ENCODE measurements at places on chromosomes 11 and 22.

GRCh38 chr11:128244871-128245270 lies 342.5 kb downstream of the ETS1 start:
- no peak for DNase-seq

GRCh38 chr22:46147061-46147460 lies 3.3 kb upstream of the PPARA start:
- DNase-seq, result no peak

DNA sequence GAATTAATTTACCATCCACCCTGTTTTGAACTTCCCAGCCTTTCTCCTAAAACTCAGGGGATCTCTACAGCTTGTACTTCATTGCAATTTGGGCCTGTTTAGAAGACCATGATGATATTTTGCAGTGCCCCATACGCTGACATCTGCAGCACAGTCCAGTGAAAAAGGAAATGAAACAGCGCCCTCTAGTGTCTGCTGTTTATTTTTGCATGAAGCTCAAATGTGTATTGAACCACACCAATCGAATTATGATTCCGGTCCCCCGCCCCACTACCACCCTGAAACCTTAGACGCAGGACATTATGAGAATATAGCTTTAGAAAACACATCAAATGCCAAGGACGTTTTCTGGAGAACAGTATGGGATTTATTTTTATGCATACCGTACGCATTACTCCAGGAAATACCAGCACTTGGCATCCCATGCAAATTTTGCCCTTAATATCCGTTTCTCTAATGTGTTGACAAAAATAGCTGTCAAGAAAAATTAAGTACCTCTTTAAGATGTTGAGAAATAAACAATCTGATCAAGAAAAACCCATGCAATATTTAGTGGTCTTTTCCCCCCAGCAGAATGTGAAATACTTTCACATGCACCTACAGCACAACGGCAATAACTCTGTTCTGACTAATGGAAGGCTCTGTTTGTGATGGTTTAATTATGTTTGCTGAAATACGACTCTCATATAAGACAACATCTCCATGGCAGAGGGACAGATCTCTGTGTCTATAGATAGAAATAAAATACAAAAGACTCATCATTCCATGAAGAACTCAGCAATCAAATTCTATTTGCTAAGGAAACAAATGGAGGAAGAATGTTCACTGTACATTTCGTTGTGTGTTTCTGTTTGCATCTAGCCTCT lies 93.9 kb downstream of the TECTA start:
- DNase-seq, result peak; percentile 73

- DNase-seq, result no peak
Measured at GRCh38 chr11:84724256-84724655, 902.9 kb downstream of the DLG2 start.

DNA sequence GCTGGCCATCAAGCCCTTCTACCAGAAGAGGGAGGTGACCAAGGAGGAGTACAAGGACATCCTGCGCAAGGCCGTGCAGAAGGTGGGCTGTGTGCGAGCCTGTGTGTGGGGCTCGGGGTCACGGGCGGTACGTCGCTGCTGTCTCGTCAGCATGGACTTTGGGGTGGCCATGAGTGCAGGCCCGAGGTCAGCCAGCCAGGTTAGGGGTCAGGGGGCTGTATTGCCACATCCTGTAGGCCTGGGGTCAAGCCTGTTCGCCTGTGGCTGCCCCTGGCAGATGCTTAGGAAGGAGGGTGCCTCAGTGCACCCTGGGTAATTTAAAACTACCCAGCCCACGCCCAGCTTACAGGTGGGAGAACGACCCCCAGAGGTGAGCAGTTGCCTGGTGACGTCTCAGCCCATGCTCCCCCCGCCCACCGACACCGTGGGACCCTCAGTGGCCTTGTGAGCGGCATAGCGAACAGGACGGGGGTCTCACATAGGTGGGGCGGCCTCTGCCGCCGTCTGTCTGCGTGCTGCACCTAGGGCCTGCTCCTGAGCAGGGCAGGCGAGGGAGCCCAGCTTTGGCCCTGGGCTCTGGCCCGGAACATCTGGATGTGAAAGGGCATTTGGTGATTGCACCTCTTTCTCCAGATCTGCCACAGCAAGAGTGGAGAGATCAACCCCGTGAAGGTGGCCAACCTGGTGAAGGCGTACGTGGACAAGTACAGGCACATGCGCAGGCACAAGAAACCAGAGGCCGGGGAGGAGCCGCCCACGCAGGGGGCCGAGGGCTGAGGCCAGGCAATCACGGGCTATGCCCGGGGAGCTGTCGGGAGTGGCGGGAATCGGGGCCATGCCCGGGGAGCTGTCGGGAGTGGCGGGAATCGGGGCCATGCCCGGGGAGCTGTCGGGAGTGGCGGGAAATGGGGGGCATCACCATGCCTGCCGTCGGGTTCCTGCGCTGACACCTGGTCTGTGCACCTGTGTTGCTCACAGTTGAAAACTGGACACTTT lies 4.5 kb downstream of the IRF7 start:
- no peak for DNase-seq

DNA sequence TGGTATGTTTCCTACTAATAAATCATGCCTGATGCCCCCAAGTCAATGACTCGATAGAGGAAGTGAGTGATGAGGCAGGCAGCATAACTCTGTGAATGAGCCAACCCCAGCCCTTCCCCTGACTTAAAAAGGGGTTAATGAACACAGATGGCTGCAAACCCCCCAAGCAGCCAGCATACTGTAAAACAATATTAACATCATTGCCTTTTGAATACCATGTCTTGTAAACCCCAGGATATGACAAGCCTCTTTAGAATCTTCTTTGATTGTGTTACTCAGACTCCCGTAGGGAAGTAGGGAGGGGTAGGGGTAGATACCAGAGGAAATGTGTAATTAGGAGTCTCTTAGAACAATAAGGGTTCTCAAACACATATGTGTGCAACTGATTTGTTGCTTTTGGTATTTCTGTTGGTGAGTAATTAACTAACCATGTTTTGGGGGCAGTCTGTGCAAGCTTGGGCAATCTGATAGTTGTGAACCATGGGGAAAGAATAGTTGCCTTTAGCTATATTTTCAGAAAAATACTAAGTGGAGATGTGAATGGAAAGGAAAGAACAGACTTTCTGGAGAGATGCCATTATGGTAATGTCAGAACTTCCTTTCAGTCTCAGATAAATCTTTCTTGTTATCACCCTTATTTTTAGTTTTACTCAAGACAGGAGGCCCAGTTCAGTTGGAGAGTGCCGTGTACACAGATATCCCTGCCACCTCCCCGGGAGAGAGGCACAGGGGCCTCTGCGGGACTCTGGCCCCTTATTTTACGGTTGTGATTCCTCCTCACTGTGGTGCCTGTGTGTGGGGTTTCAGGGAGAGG lies 701.8 kb downstream of the NTM start:
- DNase-seq, result no peak

GRCh38 chr11:13052130-13052571 lies 43.0 kb downstream of the RASSF10 start:
- DNase-seq, result no peak

GRCh38 chr11:59802639-59803176 lies 7.9 kb downstream of the MRPL16 start:
- peak; percentile 67 for DNase-seq

DNA sequence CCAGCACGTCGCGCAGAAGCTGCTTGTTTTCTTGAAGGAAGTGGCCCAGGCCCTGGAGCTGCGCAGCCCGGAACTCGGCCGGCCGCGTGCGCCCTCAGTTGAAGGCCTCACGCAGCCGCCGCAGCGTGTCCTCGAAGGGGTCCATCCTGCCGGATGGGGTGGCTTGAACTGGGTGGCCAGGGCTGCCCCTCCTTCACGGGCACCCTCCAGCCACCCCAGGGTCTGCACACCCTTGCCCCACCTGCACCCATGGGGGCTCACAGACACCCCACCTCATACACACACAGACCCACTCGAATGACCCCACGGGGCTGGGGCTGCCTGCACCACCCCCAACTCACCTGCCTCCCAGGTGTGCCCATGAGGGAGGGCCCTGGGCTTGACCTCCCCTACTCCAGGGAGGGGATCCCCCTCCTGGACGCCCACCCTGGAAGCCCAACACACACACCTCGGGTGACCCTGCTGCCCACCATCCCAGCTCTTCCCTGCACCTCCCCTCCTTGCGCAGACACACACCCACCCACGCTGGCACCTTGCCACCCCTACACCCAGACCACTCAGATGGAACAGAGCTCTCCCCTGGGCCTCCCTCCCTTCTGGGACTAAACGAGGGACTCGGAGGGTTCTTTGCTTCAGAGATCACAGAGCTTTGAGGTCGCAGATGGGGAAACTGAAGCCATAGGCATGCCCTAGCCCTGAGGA lies 6.8 kb downstream of the ALDH3B2 start:
- DNase-seq, result no peak

GRCh38 chr11:16098526-16099205 lies 257.7 kb downstream of the SOX6 start:
- DNase-seq, result no peak

DNA sequence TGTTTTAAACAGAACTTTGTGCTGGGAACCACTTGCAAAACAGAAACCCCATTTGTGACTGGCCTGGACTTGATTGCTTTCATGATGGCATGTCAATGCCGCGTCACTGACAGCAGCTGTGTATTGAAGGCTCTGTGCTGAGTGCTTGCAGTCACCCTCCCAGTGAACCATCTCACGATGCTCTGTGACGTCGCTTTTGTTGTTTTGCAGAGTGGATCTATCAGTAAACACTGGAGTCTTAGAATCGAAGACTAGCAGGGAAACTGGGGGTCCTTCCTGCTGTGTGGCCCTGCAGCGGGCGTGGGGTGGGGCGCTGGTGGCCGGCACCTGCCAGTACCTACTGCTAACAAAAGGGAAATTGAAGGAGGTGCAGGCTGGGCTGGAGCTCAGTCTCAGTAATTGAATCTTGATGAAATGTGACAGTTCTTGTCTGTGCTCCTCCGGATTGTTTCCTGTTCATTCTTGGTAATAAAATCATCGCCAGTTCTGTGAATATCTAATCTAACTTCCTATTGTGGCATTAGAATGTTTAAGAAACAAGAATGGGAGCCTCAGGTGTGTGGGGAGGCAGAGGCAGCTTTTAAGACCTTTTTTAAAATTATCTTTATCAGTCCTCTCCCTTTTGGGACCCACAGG lies 50.5 kb upstream of the PARVG start:
- no peak for DNase-seq

DNA sequence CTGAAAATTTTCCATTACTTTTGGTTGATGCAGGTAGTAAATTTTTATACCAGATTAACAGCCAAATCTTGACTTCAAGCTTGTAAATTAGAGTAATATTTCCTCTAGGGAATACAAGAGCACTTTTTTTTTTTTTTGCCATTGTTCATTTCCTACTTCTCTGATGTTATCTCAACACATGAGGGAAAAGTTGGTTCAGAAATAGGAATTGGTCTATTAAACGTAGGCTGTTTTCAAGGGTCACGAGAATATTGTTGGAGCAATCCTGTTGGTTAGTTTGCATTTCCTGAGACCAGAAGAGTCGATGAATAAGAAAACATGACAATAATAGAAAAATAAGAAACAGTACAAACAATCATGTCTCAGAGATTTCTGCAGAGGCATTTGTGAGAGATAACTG lies 453.9 kb upstream of the CCDC179 start:
- DNase-seq, result no peak

DNA sequence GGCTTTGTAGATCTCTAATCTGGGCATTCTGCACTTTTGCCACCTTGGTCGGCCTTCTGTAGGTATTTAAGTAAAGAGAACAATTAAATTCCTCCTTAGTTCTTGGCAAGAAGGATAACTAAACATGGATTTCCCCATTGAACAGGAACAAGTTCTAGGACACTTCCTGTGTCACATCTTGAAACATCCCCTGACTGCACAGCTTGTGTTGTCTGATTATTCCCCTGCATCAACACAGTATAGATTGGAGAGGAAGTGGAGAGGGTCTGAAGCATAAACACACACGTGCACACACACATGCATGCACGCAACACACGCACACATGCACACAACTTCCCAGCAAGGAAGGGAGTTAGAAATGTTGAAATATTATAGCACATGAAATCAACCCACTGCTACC lies 8.6 kb downstream of the ISX start:
- DNase-seq, result no peak

- peak; percentile 32 for DNase-seq
Measured at GRCh38 chr11:95088946-95089619, 563 bp upstream of the ENDOD1 start.

DNA sequence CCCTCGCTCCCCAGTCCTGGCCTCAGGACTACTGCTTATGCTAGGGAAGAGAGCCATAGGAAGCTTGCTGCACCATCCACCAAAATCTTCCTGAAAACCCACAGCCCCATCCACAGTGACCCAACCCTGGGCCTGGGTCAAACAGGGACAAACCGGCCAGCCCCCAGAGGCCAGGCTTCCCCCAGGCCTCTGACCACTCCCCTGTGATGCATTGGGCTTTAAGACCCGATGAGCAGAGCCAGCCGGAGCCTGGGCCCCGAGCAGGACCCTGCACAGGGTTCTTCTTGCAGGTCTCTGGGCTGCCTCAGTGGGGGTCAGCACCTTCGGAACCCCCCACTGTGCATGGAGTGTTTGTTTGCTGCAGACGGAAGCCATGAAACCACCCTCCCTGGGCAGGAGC lies 583.7 kb downstream of the BRD1 start:
- no peak for DNase-seq

- peak; percentile 65 for DNase-seq
Measured at GRCh38 chr11:35334385-35335090, 84.8 kb downstream of the SLC1A2 start.

DNA sequence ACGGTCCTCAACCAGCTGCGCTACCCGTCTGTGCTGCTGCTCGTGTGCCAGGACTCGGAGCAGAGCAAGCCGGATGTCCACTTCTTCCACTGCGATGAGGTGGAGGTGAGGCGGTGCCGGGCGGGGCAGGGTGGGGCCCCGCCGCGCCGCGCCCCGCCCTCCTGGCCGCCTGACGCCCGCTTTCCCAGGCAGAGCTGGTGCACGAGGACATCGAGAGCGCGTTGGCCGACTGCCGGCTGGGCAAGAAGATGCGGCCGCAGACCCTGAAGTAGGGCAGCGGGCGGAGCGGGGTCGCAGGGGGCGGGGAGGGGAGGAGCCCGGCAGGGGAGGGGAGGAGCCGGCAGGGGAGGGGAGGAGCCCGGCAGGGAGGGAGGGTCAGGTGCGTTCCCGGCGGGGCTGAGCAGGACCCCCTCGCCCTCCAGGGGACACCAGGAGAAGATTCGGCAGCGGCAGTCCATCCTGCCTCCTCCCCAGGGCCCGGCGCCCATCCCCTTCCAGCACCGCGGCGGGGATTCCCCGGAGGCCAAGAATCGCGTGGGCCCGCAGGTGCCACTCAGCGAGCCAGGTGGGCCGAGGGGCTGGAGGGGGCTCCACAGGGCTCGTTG lies 14.7 kb downstream of the EPS8L2 start:
- no peak for DNase-seq

GRCh38 chr11:57432149-57432561 lies 5.2 kb upstream of the SLC43A3 start:
- DNase-seq, result no peak

DNA sequence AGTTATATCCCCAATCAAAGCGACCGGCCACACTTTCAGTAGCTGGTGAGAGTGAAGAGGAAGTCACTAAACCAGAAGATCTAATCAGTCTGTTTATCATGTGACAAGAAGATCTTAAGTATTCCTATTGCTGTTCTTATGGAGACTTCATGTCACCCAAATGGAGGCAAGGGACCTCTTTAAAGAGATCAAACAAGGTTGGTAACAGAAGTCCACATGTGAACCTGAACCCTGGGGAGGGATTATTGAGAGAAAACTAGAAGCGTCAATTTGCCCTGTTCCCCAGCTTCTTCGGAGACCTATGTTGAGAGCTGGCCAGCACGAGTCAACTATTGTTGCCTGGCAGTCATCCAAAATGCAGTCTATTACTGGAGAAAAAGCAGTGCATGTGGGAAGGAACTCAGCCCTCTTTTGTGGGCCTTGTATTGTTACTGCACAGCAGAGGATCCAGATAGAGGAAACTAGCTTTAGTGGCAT lies 76.9 kb upstream of the CTSC start:
- peak; percentile 40 for DNase-seq
